ENCODE measurements at places on chromosomes 2 and 18. TPM values are rescaled to one million over a fixed set of nuclear protein-coding genes. Genes with fewer than 3 reads are reported as not detected.

VAMP8 gene
- 23.2 TPM for total RNA-seq

TUBA3E gene
- 0.78 TPM for total RNA-seq

PJVK gene
- 0.99 TPM for total RNA-seq

MOCOS gene
- total RNA-seq: 2.7 TPM

SLC9A4 gene
- not detected for total RNA-seq

LYG2 gene
- total RNA-seq: not detected

MOGAT1 gene
- total RNA-seq: not detected

AQP12A gene
- total RNA-seq: not detected

VWA3B gene
- total RNA-seq: 0.33 TPM

DUSP19 gene
- 0.25 TPM for total RNA-seq

CD8B gene
- total RNA-seq: not detected

TMX3 gene
- 24.2 TPM for total RNA-seq

NEMP2 gene
- 6.4 TPM for total RNA-seq

KCNJ13 gene
- not detected for total RNA-seq

FAM237A gene
- total RNA-seq: not detected

AAMP gene
- total RNA-seq: 125 TPM

LOXL3 gene
- 0.32 TPM for total RNA-seq

ZNF396 gene
- total RNA-seq: 0.61 TPM

MPV17 gene
- 69.5 TPM for total RNA-seq

DTNB gene
- total RNA-seq: 8.1 TPM

CD28 gene
- total RNA-seq: not detected

PIEZO2 gene
- total RNA-seq: 1.3 TPM

CCDC142 gene
- 16.6 TPM for total RNA-seq

CD207 gene
- total RNA-seq: not detected

LIMS3 gene
- total RNA-seq: not detected

APLF gene
- 0.63 TPM for total RNA-seq

SERPINB10 gene
- total RNA-seq: not detected

SCN7A gene
- not detected for total RNA-seq
